ENCODE measurements at places on chromosomes 6 and 20. TPM values are rescaled to one million over a fixed set of nuclear protein-coding genes. Genes with fewer than 3 reads are reported as not detected.

Gene PNLDC1
- total RNA-seq: 0.20 TPM

Gene RAET1E
- total RNA-seq: not detected

GRCh38 chr6:143601504-143601903, 76.3 kb upstream of the PHACTR2 start:
- no peak overlapping the region for H3K4me3 ChIP-seq
- peaks cover 4% of the 10 kb centered on the region for H3K4me1 ChIP-seq

GRCh38 chr6:106411643-106412200, 51.2 kb downstream of the CRYBG1 start:
- no peaks in the 10 kb centered on the region for H3K27me3 ChIP-seq
- DNase-seq: no peak
- H3K4me1 ChIP-seq: no peaks in the 10 kb centered on the region
- no peak overlapping the region for H3K4me3 ChIP-seq

- no peak overlapping the region for H3K27ac ChIP-seq
- H3K36me3 ChIP-seq: no peaks in the 10 kb centered on the region
- peaks cover 5% of the 10 kb centered on the region for H3K4me1 ChIP-seq
- H3K27me3 ChIP-seq: no peaks in the 10 kb centered on the region
- H3K4me3 ChIP-seq: no peak overlapping the region
Measured at GRCh38 chr6:75272145-75272840, 12.3 kb downstream of the TMEM30A start.
